ENCODE measurements at places on chromosomes 7 and 10.

- DNase-seq, result peak; percentile 60
These were observed 220.1 kb downstream of the TNS3 start for GRCh38 chr7:47361746-47362215.

DNA sequence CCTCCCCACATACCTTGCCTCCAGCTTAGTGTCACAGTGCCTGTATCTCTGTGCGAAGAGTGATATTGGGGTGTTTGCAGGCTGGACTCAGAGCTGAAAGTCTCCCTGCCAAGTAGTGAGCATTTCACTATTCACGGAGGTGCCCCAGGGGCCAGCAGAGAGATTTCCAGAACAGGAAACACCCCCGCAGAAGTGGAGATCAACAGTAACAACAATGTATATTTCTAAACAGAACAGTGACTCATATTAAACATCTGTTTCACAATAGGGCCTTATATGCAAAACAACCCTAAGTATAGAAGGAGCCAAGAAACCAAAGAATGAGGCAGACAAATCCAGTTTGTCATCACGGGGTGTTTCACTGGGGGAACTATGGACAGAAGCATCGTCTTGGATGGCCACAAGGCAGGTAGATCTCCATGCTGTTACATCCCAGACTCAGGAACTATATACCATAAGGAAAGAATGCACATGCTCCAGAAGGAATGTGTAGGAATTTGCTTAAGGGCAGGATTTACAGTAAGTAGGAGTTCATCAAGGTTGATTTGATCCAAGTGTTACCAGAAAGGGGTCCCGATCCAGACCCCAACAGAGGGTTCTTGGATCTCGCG lies 29.3 kb upstream of the CCL24 start:
- peak; percentile 44 for DNase-seq

DNA sequence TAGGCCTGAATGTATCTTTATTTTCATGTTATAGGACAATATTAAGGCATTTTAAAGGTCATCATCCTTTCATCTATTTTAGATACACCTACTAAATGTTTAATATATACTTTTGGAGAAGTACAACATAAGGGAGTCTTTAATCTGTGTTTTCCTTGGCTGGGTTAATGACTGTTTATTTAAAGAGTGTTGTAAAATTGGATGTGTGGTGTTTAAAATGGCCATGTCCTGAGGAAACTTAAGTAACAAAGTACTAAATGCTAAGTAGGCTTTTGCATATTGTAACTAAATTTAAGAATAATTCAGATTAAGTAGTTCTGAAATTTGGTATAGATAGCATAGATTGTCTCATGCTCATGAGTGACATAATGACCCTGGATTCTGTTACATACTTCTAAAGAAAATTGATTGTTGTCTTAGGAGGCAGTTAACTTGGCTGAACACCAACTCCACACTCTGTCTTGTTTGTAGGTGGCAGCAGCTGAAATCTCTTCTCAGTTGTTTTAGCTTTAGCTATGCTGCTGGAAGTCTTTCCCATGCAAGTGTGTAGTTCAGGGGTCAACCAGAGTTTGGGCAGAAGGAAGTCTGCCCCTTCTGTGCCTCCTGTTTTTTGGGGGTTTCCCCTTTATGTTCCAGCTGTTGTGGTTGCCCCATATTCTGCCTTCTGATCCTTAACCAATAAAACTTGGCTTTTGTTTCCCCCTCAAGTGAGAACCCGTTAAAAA lies 29.2 kb downstream of the DLD start:
- no peak for DNase-seq

DNA sequence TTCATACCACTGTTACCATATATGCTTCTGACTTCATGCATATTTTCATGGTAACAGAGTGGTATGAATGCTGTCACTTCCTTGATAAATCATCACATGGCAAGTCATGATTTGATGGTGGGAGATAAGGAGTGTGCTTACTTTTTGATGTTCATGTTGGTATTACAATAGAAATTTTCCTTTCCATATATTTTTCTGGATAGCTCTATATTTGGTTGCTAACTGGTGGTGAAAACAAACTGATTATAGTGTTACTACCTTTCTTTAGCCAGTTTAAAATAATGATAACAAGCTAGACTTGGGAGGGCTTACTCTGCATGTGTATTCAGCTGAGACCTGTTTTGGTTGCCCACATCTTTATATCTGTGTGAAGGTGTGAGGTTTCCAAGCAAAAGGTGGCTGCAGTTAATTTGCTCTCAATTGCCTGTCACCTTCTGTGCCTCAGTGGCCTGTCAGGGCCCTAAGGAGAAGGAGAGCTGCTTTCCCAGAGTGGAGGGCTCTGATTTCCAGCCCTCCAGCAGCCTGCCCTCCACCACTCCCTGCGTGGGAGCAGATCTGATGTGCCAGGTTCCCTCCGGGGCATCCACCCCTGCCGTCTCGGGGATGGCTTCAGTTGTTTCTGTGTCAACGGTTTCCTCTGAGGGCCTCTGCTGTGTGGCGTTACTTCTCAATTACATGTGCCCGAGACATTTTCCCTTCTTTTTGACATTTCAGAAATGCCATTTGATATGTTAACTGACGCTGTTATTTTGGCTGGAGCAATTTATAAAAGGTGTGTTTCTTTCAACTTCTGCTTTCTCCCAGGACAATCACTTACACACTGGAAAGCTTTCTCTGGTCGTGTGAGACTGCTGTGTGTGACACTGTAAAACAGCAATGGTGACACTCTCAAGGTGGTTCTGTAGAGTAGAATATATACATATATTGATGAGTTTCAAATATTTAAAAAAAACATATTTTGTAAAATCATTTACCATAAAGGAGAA lies 107.7 kb upstream of the KLF6 start:
- peak; percentile 33 for DNase-seq

- no peak for DNase-seq
These were observed 20.7 kb upstream of the SRGN start for GRCh38 chr10:69067189-69067588.

DNA sequence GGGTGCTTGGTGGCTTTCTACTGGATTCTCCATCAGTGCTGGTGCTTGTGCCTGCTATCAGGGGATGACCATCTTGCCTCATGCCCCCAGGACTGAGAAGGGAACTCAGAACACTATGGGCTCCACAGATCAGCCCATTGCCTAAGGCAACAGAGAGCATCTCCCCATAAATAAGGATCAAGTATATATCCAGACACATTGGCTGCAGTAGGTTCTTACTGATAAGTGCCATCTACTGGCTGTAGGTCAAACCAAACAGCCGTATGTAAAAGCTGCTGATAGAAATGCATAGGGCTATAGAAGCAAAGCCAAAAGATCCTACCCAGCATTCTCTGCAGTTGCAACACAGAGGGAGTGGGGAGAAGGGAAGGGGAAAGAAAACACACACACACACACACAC lies 153.7 kb downstream of the CDK14 start:
- DNase-seq, result no peak

DNA sequence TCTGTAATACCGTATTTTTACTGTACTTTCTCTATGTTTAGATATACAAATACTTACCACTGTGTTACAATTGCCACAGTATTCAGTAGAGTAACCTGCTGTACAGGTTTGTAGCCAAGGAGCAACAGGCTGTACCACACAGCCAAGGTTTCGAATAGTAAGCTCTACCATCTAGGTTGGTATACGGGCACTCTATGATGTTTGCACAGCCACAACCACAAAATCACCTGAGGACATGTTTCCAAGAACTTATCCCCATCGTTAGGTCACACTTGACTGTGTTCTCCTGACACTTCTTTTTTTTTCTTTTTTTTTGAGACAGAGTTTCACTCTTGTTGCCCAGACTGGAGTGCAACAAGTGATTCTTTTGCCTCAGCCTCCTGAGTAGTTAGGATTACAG lies 134.6 kb upstream of the TRIM24 start:
- no peak for DNase-seq

DNA sequence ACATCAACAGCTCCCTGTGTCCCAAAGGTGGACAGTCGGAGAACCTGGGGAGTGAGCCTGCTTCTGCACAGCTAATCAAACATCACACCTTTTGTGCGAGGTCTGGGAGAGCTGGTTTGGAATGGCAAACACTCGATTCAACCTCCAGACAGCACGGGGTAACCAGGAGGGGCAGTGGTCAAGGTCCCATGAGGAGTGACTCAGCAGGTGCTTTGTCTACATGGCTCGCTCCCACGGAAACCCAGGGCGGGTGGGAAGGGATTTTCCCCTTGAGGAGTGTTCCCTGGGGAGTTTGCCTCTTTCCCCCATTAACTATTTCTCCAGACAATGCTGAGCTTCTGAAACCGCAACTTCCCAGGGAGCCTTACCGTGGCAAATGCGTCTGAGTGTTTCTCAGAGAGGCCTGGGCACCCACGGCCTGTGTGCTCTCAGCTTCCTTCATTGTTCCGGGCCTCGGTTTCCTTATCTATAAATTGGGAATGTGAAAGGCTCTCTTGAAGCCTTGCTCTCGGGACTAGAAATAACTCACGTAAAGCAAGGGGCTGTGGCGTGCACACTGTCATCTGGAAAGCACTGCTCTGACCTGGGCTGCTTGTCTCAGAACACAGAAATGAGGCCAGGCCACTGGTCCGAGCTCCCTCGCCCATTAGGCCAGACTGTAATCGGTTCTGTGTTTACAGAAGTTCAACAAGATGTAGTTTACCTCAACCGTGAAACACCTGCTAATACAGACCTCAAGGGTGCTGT lies 14.0 kb upstream of the GTPBP4 start:
- DNase-seq, result no peak

All from stimulated activated CD8-positive, alpha-beta memory T cell treated with anti-CD3 and anti-CD28 coated beads, Interleukin-4, amount 100 ng/mL, for 48 hours (primary cell).